Esophagus mucosa (tissue), 1 donor: ENCODE measurements at places on chromosomes 12 and 14. TPM values are rescaled to one million over a fixed set of nuclear protein-coding genes. Genes with fewer than 3 reads are reported as not detected.
A peak's percentile ranks its signal among the peaks of the same experiment; 100 is the strongest.

DNA sequence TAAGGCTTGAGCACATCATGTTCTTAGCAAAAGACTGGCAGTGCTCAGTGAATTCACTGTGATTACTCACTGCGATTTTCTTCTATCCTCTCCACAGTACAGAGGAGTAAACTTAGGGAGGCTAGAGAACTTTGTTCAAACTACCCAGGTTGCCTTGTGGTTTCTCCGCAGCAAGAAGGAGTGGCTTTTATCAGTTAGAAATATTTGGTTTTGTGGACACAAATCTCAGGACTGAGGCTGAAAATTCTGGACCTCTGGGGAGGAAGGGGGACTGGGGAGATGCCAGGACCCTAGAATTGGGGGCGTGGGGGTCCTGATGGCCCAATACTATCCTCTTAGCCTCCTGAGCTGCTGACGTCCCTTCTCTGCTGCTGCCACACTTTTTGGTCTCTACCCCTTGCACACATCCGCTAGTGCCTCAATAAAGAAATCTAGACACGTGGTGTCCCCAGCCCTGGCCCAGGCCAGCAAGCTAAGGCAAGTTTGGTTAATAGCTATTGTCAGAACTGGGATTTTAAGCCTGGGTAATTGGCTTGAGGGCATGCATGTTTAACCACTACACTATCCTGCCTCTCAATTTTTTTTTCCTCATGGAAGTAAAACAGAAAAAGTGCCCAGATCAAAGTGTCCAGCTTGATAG is 842 bp downstream of the OAS2 start:
- peak; percentile 80 for ATAC-seq

The LRRIQ1 gene
- 0.20 TPM for total RNA-seq

- ATAC-seq = no peak
Measured at GRCh38 chr14:25048170-25049016, 1.6 kb downstream of the STXBP6 start.

The LARP4 gene
- total RNA-seq = 35.8 TPM

GRCh38 chr12:43396671-43397070 is 155.3 kb downstream of the ADAMTS20 start:
- ATAC-seq = no peak

- no peak for ATAC-seq
Measured at GRCh38 chr12:48160807-48161206, 3.5 kb upstream of the ASB8 start.

GRCh38 chr12:98856897-98857540 is 211.9 kb downstream of the APAF1 start:
- ATAC-seq = no peak

- no peak for ATAC-seq
Measured at GRCh38 chr14:97074856-97075255, 277.7 kb downstream of the VRK1 start.

GRCh38 chr12:108875682-108876361 is 4.1 kb upstream of the DAO start:
- ATAC-seq = no peak

GRCh38 chr12:15687583-15687982 is 101.6 kb downstream of the EPS8 start:
- no peak for ATAC-seq

DNA sequence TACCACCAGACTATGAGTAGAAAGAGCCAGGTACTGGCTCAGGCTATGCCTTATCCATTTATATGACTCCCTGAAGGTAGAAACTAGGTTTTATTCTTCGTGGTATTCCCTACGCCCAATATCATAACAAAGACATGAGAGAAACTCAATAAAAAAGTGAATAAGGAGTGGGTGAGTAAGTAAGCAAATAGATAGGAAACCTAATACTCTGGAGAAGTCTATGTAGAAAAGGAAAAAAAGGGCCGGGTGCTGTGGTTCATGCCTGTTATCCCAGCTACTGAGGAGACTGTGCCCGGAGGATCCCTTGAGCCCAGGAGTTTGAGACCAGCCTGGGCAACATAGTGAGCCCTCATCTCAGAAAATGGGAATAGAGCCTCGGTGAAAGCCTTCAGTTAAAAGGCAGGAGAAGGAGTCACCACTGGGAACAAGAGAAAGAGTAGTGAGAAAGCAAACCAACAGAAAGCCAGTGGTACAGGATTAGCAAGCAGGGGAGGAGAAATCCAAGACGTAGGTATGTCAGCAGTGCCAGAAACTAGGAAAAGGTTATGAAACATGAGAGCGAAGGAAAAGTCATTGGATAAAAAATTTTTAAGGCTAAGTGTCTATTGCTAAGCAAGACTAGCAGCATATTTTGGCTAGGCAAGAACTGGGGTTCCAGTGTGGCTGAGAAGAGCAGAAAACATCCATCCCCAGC is 6.0 kb upstream of the OR6J1 start:
- no peak for ATAC-seq

DNA sequence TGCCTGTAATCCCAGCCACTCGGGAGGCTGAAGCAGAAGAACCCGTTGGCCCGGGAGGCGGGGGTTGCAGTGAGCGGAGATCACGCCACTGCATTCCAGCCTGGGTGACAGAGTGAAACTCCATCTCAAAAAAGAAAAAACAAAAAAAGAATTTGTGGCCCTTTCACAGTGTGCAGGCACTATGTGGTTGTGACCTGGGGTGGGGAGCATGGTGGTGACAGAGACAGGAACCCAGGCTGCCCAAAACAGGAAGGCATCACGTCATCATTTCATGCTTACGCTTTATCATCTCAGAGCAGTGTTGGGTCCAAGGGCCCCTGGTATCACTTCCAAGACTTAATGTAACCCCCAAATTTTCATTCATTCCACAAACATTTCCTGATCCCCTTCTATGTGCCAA is 175.7 kb upstream of the GSC start:
- no peak for ATAC-seq

The TMEM229B gene
- total RNA-seq = 0.80 TPM

- no peak for ATAC-seq
Measured at GRCh38 chr14:74539503-74539902, 45.9 kb downstream of the ISCA2 start.

GRCh38 chr14:72621387-72622065 is 272.4 kb downstream of the DPF3 start:
- no peak for ATAC-seq

GRCh38 chr12:74365178-74365964 is 172.3 kb upstream of the ATXN7L3B start:
- peak; percentile 54 for ATAC-seq

GRCh38 chr14:52106840-52107239 is 38.0 kb upstream of the NID2 start:
- no peak for ATAC-seq

DNA sequence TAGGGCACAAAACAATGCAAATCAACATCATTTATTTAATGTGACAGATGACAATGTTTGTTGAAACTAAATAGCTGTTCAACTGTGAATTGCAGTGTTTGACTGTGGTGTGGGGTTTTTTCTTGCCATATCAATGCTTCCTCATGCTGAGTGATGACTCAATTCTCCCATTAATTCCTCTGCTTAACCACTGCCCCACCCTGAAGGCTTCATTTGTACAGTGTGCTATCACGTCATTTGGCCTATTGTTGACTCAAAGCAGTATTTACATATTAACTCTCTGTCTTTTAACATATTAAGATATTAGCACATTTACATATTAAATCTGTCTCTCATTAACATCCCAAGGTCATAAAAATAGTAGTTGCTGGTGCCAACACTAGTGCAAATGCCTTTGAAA is 164.8 kb upstream of the NRXN3 start:
- peak; percentile 99 for ATAC-seq

DNA sequence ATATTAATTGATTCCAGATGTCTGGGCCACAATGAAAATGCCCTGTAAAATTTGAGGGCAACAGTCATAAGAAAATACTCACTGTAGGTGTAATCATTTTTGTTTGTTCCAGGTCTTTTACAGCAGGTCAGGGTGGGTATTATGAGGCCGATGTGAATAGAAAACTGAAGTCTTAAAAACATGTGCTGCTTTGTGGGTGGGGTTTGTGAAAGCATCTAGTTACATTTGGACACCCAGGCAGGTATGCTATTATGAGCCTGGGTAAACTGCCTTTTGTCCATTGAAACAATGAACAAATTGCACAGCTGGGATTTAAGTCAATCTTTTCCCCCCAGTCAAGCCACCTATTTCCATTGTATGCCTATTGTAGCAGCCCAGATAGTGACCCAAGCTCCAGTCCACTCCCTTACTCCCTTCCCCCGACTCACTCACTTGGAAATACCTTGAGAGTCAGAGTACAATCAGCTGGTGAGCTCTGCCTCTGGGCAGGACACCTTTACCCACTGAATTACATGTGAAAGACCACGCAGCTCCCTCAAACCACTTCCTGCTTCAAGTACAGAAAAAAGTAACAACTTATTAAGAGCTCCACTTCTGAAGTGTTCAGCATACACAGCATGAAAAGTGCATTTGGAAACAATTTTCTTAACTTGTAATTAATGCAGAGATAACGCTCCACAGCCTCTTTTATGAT is 1.8 kb downstream of the IGF1 start:
- ATAC-seq = peak; percentile 32

DNA sequence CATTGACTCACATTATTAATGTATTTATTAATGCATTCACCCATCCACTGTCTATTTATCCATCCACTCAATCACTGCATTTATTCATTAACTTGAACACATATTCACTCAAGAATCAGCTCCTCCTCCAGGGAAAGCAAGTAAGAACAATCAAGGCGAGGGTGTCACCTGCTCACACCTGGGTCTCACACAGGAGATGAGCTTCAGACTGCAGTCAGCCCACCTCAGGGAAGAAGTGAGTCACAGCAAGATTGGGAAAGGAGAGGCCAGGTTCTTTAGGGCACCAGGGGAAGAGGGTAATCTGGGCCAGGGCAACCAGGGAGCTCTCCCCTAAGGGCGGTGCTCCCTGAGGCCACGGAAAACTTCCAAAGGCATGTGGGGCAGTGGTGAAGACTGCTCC is 367.3 kb downstream of the BCL11B start:
- ATAC-seq = no peak

- ATAC-seq = no peak
Measured at GRCh38 chr12:92879698-92880322, 49.3 kb downstream of the EEA1 start.

DNA sequence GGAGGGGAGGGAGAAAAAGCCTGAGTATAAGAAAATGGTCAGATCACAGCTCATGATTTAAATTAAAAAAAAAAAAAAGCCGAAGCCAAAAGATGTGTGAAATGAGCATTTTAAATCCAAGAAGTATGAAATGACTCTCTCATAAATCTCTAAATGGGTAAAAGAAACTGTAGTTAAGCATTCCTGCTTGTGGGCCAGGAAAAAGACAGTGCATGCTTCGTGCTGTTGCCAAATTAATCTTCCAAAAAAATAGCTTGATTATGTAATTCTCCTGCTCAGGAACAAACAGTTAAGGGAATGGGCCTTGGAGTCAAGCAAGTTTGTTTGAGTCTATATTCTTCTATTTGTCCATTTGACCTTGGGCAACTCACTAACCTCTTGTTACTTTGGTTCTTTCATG is 325.4 kb upstream of the SEL1L start:
- no peak for ATAC-seq

The PNN gene
- total RNA-seq = 24.3 TPM

GRCh38 chr12:15966426-15966825 is 55.3 kb downstream of the DERA start:
- peak; percentile 71 for ATAC-seq

DNA sequence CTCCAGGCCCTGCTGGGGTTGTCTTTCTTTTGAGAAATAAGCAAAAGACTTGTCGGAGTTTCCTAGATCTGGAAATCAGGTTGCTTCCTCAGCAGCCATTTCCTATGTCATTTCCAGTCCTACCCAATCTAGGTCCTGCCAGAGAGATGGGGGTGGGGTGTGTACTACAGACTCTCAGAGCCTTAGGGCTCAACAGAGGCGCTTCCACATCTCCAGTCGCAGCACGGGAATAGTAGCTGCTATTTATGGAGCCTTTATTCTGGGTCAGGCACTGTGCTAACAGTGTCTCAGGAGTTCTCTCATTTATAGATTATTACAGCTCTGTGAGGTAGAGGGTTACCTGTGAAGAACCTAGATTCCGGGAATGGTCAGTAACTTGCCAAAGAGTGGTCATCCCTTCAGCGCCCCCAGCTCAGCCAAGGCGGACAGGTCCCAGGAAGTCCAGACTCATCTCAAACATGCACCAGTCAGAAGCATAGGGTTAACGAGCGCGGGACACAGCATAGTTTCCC is 21.9 kb downstream of the DHRS2 start:
- ATAC-seq = no peak

GRCh38 chr14:20379743-20380142 is 33.6 kb downstream of the TEP1 start:
- no peak for ATAC-seq

DNA sequence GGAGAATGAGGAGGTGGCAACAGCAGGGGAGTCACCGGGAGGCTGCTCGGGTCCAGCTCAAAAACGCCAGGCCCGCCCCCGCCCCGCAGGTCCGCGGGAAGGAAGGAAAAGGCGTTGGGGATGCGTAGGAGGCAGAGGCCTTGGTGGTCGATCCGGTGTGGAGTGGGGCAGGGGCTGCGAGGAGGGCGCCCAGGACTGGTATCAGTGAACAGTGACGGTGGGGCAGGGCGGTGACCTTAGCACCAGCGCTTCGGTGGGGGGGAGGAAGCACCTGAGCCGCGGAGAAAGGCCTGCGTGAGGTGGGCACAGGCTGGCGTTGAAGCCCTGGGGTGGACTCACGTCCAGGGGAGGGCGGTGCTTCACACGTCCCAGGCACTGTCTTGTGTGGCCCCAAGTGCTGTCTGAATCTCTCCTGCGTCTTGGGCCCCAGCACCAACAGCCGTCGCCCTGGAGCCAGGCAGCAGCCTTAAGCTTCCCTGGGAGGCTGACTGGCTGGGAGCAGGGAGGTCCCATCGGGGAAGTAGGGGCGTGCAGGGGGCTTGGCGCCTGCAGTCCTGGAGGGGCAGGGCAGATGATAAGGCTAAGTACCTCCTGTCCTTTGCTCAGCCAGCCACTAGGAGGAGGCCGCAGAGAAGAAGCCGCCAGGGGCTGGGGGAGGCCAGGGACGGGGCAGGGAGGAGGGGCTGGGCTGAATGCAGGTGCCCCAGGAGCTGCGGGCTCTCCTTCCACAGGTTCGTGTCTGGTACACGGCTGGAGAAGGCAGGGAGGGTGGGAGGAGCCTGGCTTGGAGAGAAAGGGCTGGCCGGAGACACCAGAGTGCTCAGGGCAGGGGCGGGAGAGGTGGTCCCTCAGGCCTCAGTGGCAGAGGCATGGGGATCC is 26.5 kb downstream of the ZBTB42 start:
- ATAC-seq = peak; percentile 29

The TAS2R42 gene
- total RNA-seq = not detected

GRCh38 chr14:74579447-74580274 is 32.4 kb downstream of the LTBP2 start:
- ATAC-seq = peak; percentile 74

The FAR2 gene
- 1.1 TPM for total RNA-seq

DNA sequence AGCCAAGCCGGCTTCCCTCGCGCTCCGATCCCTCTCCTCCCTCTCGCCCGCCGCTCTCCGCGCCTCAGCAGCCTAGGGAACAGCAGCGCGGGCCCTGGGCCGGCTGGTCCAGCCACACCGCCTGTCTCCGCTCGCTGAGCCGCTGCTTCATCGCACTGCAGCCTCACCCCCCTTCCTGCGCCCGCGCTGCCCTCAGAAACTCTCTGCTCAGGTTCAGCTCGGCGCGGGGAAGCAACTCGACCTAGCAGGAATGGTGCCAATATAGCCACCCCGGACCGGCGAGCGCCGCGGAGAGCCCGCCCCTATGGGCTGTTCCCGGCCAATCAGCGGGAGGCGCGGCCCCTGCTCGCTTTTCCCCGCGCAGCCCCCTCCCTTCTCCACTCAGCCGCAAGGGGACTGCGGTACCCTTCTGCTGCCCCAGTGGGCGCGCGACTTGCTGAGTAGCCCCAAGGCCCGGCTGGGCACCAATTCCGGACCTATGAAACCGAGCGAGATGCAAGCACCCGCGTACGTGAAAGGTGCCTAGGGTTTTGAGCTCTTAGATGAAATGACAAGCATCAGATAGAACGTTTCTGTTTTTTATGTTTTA is at the start of gene ADAMTS20:
TSS of gene ADAMTS20 (minus strand) at position 233 of the 589 bp plus-strand sequence. CDS start 282 bp downstream, outside the sequence.
- no peak for ATAC-seq
